ENCODE measurements at places on chromosomes 1 and 21.

DNA sequence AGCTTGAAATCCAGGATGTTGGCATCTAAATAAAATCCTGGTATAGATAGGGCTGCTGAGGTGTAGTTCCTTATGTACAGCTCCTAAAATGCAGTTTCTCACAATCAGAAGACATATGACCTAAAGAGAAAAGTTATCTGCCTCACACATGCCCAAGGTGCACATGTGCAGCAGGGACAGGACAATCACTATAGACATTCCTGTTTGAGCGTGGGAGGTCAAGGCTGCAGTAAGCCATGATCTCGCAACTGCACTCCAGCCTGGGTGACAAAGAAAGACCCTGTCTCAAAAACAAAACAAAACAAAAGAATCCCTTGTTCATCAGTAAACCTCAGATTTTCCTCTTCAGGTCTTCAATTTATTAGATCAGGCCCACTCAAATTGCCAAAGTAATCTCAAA is 66.1 kb downstream of the SPATA6 start:
- no peak for DNase-seq

DNA sequence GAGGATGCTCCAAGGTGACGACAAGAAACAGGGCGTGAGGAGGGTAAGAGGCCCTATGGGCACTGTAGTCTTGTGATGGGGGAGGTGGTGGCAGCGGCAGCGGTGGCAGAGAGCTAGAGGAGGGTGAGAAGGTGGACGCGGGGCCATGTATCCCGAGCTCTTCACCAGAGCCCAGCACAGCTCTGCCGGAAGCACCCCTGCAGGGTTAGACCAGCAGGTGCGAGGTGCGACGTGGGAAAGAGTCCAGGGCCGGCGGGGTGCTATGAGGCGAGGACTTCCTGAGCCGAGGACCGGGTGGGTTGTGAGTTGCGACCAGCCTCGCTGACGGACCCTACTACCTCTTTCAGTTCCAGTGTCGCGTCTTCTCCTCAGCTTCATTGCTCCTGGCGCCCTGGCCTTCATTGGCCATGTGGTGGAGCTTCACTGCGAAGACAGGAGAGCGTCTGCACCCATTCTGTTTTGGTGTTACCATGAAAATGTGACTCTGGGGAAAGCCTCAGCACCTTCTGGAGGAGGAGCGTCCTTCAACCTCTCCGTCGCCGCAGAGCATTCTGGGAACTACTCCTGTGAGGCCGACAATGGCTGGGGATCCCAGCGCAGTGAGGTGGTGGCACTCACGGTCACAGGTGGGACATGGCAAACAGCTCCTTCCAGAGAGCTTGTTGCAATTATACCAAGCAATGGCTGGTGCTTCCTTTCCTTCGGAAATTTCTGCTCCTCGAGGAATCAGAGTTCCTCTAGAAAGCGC is 67.9 kb upstream of the KIRREL1 start:
- DNase-seq = no peak

DNA sequence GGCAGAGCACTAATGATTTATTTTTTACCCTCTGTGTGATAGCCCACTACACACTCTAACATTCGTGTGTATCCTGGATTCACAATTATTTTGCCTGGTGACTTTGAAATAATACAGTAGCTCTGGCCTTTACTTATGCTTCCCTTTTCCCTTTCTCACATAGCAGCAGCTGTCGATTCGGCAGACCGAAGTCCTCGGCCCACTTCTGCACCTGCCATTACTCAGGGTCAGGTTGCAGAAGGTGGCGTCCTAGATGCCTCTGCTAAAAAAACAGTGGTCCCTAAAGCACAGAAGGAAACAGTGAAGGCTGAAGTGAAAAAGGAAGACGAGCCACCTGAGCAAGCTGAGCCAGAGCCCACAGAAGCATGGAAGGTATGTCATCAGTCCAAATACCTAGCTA is 70.8 kb downstream of the TMEM200B start:
- DNase-seq = no peak

DNA sequence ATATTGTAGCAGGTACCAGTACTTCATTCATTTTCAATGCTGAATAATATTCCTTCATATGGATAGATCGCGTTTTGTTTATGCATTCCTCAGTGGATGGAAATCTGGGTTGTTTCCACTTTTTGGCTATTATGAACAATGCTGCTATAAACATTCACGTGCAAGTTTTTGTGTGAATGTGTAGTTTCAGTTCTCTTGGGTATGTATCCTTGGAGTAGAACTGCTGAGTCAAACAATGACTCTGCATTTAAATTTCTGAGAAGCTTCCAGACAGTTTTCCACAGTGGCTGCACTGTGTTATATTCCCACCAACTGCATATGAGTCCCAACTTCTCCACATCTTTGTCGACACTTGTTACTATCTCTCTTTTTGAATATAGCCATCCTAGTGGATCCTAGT is 138.0 kb upstream of the KLHDC7A start:
- no peak for DNase-seq

- DNase-seq = no peak
These were observed 59.8 kb upstream of the ETV3 start for GRCh38 chr1:157197906-157198435.

DNA sequence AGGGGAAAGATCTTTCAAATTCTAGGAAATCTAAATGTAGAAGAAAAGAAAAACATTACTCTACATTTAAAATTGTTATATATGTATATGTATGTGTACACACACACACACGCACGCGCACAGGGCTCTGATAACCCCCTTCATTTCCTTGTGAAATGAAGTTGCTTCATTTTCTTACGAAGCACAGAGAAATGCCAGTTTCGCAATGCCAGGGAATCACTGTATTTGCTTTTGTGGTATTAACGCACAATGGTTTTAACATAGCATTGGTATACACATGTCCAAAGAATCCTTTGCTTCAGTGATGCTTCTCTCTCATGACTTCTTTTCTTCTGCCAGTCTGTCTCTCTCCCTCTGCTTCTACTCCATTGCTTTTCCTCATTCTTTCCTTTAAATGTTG is 8.4 kb upstream of the DDAH1 start:
- no peak for DNase-seq

GRCh38 chr1:89203166-89203565 is 4.4 kb upstream of the GBP4 start:
- DNase-seq = no peak

GRCh38 chr1:229991724-229992333 is 75.2 kb upstream of the GALNT2 start:
- DNase-seq = no peak

DNA sequence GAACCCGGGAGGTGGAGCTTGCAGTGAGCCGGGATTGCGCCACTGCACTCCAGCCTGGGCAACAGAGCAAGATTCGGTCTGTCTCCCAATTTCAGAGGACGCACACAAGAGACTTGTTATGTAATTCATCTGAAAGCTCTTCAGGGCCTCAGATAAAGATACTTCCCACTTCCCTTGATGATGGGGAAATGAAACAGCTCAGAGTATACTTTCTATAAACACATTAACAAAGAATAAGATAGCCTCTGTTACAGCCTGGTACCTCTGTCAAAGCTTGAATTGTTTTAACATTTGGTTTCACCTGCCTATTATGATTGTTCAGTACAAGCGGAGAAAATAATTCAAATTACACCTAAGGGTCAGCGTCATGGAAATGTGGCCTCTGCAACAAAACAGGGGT is 622.9 kb upstream of the ADGRL4 start:
- DNase-seq = no peak

DNA sequence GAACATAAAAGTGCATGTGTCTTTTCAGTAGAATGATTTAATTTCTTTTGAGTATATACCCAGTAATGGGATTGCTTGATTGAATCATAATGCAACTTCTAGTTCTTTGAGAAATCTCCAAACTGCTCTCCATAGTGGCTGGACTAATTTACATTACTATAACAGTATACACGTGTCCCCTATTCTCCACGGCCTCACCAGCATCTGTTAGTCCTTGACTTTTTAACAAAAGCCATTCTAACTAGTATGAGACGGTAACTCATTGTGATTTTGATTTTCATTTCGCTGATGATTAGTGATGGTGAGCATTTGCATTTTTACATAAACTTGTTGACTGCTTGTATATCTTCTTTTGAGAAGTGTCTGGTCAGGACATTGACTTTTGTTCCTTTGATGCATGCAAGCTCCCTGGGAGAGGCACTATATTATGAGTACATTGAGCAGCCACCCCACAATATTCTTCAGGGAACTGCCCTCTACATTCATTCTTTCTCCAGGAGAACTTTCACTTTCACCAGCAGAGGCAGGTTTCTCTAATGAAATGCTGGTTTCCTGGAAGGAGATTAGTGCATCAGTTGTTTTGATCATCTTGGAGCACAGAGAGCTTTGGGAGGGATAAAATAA is 51.9 kb upstream of the LPGAT1 start:
- no peak for DNase-seq

DNA sequence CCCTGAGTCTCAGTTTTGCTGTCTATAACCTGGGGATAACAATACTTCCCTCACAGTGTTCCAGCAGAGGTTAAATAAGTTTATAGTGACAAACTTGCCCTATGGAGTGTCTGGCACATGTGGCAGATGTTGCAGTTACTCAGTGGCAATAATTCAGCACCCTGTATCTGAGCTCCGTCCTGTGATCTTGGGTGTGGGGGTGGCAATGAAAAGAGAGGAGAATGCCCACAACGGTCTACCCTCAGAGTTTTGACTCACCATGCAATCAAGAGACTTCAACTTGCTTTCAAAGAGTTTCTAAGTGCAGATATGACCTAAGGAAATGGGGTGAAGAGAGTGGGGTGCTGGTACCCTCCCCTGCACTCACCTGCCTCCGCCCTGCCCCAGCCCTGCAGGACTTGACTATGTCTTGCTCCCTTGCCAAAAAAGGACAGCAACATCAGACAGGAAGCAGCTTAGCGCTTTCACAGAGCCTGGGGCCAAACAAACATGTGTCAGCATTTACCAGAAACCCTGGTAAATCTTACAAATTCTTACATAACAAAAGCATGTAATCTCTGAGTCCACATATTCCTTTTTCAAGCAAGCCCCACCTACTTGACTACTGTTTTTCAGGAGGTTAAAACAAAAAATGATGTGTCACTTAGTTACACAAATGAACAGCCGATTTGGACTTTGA is 185.1 kb upstream of the CAMK1G start:
- DNase-seq = peak; percentile 80

DNA sequence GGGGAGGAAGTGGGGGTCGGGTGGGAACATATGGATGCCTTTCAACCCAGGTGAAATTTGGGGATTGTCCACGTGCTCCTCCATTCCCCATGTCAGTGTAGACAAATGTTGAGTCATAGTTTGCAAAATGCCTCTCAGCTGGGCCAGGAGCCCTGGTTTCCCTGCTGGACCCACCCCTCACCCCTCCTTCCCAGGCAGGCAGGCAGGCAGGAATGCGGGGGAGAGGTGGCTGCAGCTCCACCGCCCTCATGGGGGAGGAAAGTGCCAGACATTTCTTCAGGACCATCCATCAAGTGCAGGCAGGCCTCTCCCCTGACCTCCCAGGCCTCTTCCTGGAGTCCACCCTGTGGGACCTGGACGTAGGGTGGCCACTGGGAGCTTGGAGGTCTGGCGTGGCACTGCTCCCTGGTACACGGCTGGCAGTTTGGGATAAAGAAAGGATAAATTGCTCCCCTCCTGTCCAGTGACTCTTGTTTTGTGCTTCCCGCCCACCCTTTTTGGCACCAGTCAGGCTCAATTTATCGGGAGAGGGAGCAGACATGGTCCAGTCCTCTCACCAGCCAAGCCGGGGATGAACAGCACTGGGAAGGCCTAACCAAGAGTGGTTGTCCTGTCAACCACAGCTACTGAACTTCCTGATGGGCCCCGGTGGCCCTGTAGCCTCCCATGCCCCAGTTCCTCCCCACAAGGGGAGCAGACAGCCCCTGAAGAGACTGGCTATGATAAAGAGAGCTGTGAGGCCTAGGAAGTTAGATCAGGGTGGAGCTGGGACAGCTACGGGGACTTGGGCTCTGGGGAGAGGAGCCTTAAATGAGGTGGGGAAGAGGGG is 18.9 kb downstream of the NPR1 start:
- DNase-seq = no peak

- no peak for DNase-seq
These were observed 54.2 kb upstream of the NFIA start for GRCh38 chr1:61028136-61028535.

DNA sequence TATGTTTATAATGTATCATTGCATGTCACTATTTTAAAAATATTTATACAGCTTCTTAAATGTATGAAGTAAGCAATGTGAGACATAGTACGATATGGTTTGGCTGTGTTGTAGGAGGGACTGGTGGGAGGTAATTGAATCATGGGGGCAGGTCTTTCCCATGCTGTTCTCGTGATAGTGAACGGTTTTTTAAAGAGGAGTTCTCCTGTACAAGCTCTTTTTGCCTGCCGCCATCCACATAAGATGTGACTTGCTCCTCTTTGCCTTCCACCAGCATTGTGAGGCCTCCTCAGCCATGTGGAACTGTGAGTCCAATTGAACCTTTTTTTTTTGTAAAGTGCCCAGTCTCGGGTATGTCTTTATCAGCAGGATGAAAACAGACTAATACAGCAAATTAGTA is 10.3 kb downstream of the ABCD3 start:
- no peak for DNase-seq

DNA sequence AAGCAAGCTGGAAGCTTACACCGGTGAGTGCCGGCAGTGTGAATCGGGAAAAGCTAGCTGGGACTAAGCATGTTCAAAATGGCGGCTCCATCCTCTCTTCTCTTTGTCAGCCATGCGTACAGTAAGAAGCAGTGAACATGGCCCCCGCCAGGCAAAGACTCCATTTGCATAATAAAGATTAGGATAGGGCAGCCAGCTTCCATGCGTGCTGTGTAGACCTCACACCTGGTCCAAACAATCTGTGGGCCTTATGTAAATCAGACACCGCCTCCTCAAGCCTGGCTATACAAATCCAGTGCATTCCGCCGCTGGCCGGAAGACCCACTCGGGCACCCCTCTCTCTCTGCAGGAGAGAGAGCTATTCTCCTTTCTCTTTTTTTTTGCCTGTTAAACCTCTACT is 150.3 kb downstream of the TIAM1 start:
- DNase-seq = no peak

- no peak for DNase-seq
These were observed 13.6 kb upstream of the GPR137B start for GRCh38 chr1:236128646-236129178.

Measured in HFF-Myc (cell line).